Ovary (tissue), 10 donors: ENCODE measurements at places on chromosomes 16 and 17.

GRCh38 chr16:30122604-30123160 lies 338 bp downstream of the MAPK3 start:
- H3K4me1 ChIP-seq: no peaks in the 10 kb centered on the region
- peak overlapping the region; percentile 96 for H3K4me3 ChIP-seq
- H3K27me3 ChIP-seq: no peaks in the 10 kb centered on the region
- peak overlapping the region; percentile 81 for H3K27ac ChIP-seq
- DNase-seq: no peak

DNA sequence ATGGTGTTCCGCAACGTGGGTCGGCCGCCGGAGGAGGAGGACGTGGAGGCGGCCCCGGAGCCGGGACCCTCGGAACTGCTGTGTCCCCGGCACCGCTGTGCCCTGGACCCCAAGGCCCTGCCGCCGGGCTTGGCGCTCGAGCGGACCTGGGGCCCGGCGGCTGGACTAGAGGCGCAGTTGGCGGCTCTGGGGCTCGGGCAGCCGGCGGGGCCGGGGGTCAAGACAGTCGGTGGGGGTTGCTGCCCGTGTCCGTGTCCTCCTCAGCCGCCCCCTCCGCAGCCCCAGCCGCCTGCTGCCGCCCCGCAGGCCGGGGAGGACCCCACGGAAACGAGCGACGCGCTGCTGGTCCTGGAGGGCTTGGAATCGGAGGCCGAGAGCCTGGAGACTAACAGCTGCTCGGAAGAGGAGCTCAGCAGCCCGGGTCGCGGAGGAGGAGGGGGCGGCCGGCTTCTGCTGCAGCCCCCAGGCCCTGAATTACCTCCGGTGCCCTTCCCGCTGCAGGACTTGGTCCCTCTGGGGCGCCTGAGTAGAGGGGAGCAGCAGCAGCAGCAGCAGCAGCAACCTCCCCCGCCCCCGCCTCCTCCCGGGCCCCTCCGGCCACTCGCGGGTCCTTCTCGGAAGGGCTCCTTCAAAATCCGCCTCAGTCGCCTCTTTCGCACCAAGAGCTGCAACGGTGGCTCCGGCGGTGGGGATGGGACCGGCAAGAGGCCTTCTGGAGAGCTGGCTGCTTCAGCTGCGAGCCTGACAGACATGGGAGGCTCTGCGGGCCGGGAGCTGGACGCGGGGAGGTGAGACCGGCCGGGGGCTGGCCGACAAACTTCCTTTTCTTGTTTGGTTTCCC lies 821 bp downstream of the SOCS7 start:
- no peak for DNase-seq
- H3K27ac ChIP-seq: peak overlapping the region; percentile 75
- peaks cover 11% of the 10 kb centered on the region for H3K4me1 ChIP-seq
- peak overlapping the region; percentile 64 for H3K4me3 ChIP-seq
- H3K27me3 ChIP-seq: no peaks in the 10 kb centered on the region

DNA sequence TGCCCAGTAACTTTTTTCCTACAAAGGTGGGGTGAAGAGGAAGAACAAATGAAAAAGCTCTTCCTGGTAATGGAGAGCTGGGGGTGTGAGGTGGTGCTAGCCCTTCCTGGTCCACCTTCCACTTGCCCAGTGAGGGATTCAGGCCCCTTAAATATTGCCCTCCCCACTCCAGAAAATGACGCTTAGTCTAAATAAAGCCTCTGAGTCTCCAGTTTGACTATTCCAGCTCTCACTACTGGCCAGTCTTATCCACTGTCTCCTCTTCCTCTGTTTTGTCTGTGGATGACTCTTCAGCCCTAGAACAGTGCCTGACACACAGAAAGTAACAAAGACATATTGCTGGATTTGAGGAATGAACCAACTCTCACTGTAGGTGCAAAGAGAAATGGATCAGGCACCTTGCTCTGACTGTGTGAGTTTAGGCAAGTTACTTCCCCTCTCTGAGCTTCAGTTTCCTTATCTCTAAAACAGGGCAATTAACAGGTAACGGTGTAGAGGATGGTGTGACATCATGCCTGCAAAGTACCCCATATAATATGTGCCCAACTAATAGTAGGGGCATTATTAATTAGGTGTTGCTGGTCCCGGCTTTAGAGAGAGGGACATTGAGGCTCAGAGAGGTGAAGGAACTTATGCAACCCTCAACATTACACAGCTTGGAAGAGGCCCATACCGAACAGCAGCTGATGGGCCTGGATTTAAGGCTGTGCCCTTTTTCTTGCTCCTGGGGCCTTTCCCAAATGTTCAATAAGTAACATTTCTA lies 21.3 kb downstream of the ZNF385C start:
- no peak for DNase-seq
- H3K4me3 ChIP-seq: no peak overlapping the region
- H3K27me3 ChIP-seq: no peaks in the 10 kb centered on the region

- no peak overlapping the region for H3K27ac ChIP-seq
- DNase-seq: peak; percentile 21
- no peaks in the 10 kb centered on the region for H3K27me3 ChIP-seq
- no peaks in the 10 kb centered on the region for H3K36me3 ChIP-seq
Observed at GRCh38 chr16:87416826-87417527, 24.8 kb downstream of the MAP1LC3B start.

GRCh38 chr16:55494994-55495421 lies 13.9 kb upstream of the LPCAT2 start:
- H3K4me3 ChIP-seq: no peak overlapping the region
- H3K4me1 ChIP-seq: no peaks in the 10 kb centered on the region
- DNase-seq: peak; percentile 63
- no peak overlapping the region for H3K27ac ChIP-seq
- no peaks in the 10 kb centered on the region for H3K36me3 ChIP-seq
- no peaks in the 10 kb centered on the region for H3K27me3 ChIP-seq

DNA sequence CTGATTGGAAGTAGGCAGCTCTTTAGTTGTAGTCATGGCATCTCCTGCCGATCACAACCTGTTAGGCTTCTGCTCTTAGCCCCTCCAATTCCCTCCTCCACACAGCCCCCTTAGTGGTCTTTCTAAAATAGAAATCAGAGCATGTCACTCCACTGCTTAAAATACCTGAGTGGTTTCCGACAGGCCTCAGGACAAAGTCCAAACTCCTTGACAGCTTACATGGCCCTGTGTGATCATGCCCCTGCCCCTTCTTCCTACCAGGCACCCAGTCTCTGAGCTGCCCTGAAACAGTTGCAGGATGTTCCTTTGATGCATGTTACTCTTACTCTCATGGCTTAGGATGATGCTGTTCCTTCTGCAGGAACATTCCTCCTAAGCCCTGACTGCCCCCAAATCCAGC lies 147.3 kb downstream of the AATF start:
- H3K27ac ChIP-seq: no peak overlapping the region
- no peaks in the 10 kb centered on the region for H3K36me3 ChIP-seq
- DNase-seq: no peak
- H3K4me1 ChIP-seq: no peaks in the 10 kb centered on the region

GRCh38 chr17:2184993-2185931 lies 118.3 kb downstream of the SMG6 start:
- H3K36me3 ChIP-seq: no peaks in the 10 kb centered on the region
- H3K4me1 ChIP-seq: peaks cover 39% of the 10 kb centered on the region
- no peak overlapping the region for H3K4me3 ChIP-seq
- H3K27me3 ChIP-seq: no peaks in the 10 kb centered on the region
- DNase-seq: peak; percentile 21

- peaks cover 26% of the 10 kb centered on the region for H3K4me1 ChIP-seq
- H3K27ac ChIP-seq: peak overlapping the region; percentile 97
- no peaks in the 10 kb centered on the region for H3K36me3 ChIP-seq
- H3K4me3 ChIP-seq: peak overlapping the region; percentile 66
- DNase-seq: no peak
Observed at GRCh38 chr16:2753733-2754020, 1.2 kb downstream of the SRRM2 start.

DNA sequence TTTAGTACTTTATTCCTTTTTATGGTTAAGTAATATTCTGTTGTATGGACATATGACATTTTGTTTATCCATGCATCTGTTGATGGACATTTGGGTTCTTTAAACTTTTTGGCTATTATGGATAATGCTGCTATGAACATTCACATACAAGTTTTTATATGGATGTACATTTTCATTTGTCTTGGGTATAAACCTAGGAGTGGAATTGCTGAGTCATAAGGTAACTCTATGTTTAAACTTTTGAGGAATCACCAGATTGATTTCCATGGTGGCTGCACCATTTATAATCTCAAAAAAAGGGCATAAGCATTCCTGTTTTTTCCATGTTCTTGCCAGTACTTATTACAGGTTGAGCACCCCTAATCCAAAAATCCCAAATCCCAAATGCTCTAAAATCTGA lies 90.3 kb upstream of the CRHR1 start:
- H3K27ac ChIP-seq: no peak overlapping the region
- H3K4me1 ChIP-seq: no peaks in the 10 kb centered on the region
- no peak overlapping the region for H3K4me3 ChIP-seq
- H3K27me3 ChIP-seq: no peaks in the 10 kb centered on the region
- no peak for DNase-seq

- no peaks in the 10 kb centered on the region for H3K36me3 ChIP-seq
- no peaks in the 10 kb centered on the region for H3K27me3 ChIP-seq
- H3K27ac ChIP-seq: no peak overlapping the region
- peaks cover 4% of the 10 kb centered on the region for H3K4me1 ChIP-seq
- H3K4me3 ChIP-seq: no peak overlapping the region
Observed at GRCh38 chr16:77468831-77469230, 34.0 kb upstream of the ADAMTS18 start.

GRCh38 chr17:6248061-6248460 lies 177.9 kb downstream of the WSCD1 start:
- H3K4me1 ChIP-seq: no peaks in the 10 kb centered on the region
- no peak overlapping the region for H3K4me3 ChIP-seq
- no peaks in the 10 kb centered on the region for H3K36me3 ChIP-seq
- no peaks in the 10 kb centered on the region for H3K27me3 ChIP-seq
- H3K27ac ChIP-seq: no peak overlapping the region

DNA sequence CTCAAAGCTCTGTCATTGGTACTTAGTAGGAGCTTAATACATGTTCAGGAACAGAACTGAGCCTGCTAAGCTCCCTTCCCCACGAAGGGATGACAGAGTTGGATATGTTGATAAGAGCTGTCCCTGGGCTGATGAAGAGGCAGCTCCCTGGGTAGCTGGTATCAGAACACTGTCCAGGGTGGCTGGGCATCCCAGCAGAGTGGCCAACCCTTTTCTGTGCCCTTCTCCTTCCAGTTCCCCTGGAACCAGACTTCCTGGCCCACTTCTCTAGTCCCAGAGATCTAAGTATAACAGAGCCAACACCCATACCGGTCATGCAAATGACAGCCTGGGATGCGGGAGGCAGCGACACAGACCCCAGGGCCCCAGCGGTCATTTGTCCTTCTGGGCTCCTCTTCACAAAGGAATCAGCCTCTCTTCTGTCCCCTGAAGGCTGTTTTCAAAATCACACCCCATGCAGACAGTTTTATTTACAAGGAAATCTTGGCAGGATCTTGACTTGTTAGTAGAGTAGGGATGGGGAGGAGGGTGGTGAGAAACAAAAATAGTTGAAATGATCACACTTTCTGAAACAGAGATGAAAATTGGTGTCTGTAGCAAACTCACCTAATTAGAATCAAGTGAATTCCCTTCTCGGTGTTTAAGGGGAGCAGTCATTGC lies 1.4 kb upstream of the RHBDL3 start:
- H3K27ac ChIP-seq: peak overlapping the region; percentile 75
- no peaks in the 10 kb centered on the region for H3K36me3 ChIP-seq
- no peaks in the 10 kb centered on the region for H3K27me3 ChIP-seq
- no peak for DNase-seq
- no peak overlapping the region for H3K4me3 ChIP-seq

- DNase-seq: no peak
- no peaks in the 10 kb centered on the region for H3K36me3 ChIP-seq
- peak overlapping the region; percentile 62 for H3K27ac ChIP-seq
- H3K4me3 ChIP-seq: peak overlapping the region; percentile 24
- H3K27me3 ChIP-seq: no peaks in the 10 kb centered on the region
Observed at GRCh38 chr16:49484936-49485335, 111.3 kb downstream of the C16orf78 start.

DNA sequence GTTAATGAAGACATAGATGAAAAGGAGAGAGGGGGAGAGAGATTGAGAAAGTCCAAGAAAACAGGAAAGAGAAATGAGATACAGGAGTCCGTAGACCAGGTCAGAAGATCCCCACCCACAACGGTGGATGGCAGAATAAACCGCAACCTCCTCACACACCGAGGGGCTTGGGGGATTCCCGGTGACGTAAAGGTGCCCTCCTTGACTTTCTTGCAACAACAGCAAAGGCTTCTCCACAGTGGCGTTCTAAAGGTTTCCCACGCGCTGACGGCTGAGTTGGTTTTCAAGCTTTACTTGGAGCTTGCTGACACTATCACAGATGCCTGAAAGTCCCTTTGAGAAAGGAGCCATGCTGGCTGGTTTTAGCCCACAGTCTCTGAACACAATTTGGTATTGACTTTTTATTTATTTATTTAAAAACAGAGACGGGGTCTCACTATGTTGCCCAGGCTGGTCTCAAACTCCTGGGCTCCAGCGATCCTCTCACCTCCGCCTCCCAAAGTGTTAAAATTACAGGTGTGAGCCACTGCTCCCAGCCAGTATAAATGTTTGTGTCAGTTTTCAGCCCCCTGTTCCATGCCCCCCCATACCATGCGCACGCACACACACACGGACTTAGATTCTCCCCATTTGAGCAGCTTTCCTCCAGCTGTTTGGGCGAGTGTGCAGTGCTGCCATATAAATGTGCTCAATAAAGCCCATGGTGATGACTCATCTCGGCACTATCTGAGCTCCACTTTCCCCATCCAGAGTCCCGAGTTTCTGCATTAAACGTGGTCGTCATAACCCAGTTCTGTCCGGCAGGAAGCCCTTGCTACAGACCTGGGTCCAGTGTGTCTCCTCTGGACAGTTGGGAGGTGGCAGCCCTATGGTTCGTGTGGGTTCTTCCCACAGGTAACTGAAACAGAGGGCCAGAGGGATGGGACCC lies 33.0 kb upstream of the SEC14L1 start:
- no peak overlapping the region for H3K27ac ChIP-seq
- H3K36me3 ChIP-seq: no peaks in the 10 kb centered on the region
- peaks cover 7% of the 10 kb centered on the region for H3K4me1 ChIP-seq
- H3K27me3 ChIP-seq: no peaks in the 10 kb centered on the region
- DNase-seq: no peak

DNA sequence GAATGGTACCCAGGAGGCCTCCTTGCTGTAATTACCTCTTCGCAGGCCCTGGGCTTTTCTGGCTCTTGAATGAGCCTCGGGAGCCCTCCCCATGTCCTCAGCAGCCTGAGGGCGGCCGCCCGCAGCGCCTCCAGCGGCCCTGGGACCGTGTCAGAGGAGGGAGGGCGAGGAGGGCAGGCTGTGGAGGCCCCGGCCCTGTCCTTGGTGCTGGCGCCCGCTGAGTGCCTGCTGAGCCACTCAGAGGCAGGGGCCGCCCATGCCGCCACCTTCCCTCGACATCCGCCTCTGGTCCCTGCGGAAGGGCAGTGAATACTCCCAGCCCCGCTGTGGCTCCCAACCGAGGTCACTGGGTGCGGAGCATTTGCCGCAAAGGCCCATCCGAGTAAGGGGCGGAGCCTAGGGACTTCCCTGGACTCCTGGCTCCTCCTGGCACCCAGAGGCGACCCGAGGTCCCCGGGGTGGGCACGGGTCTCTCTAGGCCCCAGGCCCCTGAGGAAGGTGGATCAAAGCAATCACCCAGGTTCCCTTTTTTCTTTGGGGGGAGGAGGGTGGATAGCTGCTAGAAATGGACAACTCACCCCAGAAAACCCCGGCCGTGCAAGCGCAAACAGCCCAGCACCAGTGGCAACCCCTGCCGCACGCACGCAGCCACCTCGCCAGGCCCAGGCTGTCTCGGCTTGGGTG lies 2.8 kb downstream of the RBFOX3 start:
- no peaks in the 10 kb centered on the region for H3K27me3 ChIP-seq
- H3K36me3 ChIP-seq: no peaks in the 10 kb centered on the region
- DNase-seq: no peak
- no peak overlapping the region for H3K4me3 ChIP-seq
- no peak overlapping the region for H3K27ac ChIP-seq
- no peaks in the 10 kb centered on the region for H3K4me1 ChIP-seq
